ENCODE measurements at places on chromosomes 16 and 17.

DNA sequence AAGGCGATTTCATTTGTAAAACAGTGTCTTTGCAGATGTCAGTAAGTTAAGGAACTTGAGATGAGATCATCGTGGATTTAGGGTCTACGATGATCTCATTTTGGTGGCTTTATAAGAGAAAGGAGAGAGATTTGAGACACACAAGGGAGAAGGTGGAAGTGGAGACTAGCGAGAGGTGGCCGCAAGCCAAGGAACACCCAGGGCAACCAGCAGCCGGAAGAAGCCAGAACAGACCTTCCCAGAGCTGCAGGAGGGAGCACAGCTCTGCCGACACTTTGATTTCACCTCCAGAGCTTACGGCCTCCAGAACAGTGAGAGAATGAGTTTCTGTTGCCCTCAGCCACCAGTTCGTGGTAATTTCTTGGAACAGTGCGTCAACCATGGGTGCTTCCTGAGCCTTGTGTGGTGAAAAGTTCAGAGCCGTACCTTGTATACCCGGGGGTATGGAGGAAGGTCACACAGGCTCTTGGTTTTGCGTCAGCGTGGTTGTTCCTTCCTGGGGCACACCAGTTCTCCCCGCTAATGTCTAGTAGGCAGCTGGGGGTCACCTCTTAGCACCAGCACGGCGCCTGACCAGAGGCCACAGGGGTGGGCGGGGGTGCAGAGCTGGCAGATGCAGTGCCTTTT is 12.9 kb upstream of the SEC14L1 start:
- no peak for DNase-seq

DNA sequence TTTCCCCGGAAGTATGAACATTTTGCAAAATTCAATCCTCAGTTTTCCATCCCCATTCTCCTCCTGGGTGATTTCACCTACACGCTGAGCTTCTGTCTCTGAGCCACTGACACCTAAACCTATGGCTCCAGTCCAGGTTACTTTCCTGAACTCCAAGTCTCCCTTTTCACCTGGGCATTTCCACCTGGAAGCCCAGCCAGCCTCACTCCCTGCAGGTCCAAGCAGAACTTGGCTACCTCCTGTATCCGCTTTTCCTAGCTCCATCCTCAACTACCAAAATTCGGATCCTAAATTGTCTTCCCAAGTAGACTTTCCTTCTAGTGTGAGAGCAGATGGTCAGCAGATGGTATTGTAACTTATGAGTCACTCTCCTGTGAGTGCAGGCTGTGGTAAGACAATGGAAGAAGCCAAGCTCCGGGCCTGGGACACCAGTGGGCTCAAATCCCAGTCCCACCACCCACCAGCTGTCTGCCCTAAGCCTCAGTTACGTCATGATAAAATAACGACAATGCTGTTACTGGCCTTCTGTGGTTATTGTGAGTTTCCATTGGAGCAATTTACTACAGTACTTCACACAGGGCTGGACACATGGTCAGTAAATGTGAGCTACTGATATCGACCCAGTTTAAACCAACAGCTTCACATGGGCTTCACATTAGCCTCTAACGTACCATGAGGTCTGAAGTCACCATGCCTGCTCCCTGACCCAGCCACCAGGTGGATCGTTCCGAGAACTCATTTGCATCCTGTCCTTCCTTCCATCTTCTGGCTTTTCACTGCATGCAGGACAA is 33.3 kb downstream of the PECAM1 start:
- DNase-seq, result no peak

- no peak for DNase-seq
These were observed 48.8 kb upstream of the MTSS2 start for GRCh38 chr16:70734522-70735095.

DNA sequence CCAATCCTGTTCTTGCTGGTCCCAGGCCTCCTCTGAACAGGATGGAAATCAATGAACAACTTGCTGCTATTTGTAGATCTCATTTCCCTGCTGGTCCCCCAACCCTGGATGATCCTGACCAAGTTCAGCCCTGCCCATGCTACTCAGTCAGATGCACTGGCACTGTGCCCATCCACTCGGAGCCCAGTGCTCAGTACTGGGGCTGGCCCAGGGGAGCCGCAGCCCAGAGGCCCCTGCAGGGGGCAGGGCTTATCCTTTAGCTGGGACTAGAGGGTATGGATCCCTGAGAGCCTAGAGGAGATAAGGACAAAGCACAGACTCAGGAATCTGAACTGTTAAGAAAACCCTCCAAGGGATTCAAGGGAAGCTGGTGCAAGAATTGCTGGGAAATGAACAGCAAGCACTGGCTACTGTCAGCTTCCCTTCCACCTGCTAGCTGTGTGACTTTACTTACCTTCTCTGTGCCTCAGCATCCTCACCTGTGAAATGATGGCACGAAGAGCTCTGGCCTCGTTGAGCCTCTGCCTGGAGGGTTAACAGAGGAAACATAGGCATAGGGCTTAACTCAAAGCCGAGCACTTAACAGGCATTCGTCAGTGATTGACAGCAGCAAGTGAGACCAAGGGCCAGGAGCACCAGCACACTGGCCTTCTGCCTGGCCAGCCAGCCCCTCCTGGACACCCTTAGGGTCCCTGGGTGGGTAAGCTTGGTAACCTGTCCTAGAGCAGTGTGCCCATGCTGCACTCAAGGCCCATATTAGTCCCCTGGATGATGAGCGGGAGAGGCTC is 29.8 kb upstream of the C1QL1 start:
- no peak for DNase-seq

- DNase-seq, result no peak
These were observed 117.1 kb upstream of the MYOCD start for GRCh38 chr17:12548558-12548957.

GRCh38 chr17:4357030-4357628 is 9.3 kb downstream of the UBE2G1 start:
- DNase-seq, result no peak

- no peak for DNase-seq
These were observed 1991.2 kb downstream of the TP53TG3F start for GRCh38 chr16:35450648-35451047.

DNA sequence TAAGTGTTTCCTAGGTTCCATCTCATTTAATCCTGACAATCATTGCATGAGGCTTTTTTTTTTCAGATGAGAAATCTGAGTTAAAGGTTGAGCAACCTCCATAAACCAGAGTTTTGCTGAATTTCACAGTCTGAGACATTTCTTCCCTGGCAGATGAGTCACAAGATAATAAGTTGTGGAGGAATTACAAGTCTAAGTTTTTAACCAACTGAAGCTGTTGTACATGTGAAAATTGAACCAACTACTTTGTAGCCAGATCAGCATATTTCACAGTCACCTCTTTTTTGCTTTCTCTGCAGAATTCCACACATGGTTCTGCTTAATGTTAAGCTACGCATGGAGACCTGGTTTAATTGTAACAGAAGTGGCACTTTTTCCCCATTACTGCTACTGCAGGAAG is 765.6 kb downstream of the CDH11 start:
- no peak for DNase-seq

DNA sequence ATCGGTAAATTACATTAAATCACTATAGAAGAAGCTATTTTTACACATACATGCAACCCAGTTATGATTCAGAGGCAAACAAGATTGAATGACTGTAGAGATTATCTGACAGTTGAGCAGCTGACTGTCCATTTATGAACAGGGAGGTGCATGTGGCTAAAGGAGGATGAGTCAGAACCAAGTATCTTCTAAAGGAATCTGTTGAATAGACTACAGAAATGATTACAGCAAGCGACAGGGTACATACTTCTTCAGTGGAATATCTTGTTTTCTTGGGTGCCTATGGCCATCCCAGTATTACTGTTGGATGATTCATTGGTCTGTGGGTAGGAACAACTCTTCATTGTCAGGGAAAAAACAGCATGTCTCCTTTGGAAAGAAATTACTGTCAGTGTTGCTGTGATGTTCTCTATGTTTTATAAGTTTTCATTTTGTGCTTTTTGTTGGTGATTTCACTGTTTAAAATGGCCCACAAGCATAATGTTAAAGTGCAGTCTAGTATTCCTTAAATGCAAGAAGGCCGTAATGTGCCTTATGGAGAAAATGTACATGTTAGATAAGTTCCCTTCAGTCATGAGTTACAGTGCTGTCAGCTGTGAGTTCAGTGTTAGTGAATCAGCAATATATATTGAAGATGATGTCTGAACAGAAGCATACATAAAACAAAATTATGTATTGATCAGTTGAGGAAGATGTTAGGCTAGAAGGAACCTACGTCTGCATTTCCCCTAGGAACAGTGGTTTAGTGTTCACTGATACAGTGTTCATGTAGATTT is 27.0 kb downstream of the CBFB start:
- no peak for DNase-seq

- peak; percentile 35 for DNase-seq
These were observed 47.2 kb downstream of the ARHGAP27 start for GRCh38 chr17:45385331-45385997.

DNA sequence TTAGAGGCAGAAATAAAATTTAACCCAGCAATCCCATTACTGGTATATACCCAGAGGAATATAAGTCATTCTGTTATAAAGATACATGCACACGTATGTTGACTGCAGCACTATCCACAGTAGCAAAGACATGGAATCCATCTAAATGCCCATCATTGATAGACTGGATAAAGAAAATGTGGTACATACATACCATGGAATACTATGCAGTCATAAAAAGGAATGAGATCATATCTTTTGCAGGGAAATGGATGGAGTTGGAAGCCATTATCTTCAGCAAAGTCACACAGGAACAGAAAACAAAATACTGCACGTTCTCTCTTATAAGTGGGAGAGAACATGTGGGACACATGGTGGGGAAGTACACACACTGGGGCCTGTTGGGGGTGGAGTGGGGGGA is 23.1 kb downstream of the SSH2 start:
- no peak for DNase-seq

DNA sequence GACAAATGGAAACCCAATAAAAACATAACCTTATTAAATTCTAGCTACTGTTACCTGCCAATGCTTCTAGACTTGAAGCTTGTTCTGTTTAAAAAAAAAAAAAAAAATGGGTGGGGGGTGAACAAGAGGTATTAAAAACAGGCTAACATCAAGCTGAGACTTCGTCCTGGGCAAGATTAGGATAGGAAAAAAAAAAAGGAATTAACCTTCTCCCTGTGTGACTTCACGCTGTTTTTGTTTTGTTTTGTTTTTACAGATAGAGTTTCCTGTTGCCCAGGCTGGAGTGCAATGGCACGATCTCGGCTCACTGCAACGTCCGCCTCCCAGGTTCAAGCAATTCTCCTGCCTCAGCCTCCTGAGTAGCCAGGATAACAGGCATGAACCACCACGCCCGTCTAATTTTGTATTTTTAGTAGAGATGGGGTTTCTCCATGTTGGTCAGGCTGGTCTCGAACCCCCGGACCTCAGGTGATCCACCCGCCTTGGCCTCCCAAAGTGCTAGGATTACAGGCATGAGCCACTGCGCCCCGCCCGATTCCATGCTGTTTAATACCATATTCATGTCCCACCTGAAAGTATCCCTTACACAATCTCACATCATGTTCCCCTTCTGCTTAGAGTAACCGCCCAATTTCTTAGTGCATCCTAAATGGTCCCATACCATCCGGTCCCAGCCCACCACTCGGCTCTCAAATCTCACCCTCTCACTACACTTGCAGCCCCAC is 2.2 kb downstream of the USP31 start:
- no peak for DNase-seq

- DNase-seq, result no peak
These were observed 1.1 kb upstream of the NTN1 start for GRCh38 chr17:9020096-9020823.

GRCh38 chr16:84967828-84968227 is 43.5 kb downstream of the ZDHHC7 start:
- no peak for DNase-seq

- DNase-seq, result peak; percentile 67
These were observed 51.6 kb downstream of the NT5M start for GRCh38 chr17:17354560-17355349.

Data from hypothalamus (tissue), 51 donors.